ENCODE measurements at places on chromosomes 1 and 21.

DNA sequence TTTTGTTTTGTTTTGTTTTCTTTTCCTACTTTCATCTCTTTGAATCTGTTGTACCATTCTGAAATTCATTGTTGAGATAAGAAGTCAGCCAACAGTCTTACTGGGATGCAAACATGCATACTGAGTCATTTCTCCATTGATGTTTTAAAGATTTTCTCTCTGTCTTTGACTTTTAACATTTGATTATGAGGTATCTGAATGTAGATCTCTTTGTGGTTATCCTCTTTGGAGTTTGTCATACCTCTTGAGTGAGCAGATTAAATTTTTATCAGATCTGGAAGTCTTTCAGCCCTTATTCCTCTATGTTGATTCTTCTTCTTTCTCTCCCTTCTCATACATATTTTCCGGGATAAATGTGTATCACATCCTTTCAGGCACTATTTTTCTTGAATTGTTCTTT is 406.9 kb upstream of the NCAM2 start:
- no peak for DNase-seq

DNA sequence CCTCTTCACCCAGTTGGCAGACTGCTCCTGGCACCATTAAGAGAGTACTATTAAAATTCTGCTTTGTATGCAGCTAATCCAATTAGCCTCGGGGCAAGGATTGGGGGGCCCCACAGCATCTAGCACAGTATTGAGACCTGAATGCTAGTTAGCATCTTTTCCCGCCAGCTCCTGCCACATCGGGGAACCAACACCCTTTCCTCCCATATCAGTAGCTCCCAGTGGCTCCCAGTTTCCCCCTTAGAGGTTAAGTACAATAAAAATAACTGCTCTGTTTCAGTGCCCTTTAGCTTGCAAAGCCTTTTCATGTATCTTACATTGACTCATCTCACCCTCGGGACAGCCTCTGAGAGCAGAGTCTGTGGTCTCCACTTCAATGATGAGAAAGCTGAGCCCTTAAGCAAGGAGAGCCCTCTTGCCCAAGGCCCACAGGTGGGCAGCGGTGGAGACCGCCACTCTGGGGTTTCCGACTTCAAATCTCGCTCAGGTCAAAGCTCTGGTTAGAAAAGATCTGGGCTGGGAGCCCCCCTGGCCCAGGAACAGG is 4.2 kb upstream of the PMVK start:
- no peak for DNase-seq

GRCh38 chr1:74333244-74333643 is 98.1 kb downstream of the TNNI3K start:
- no peak for DNase-seq

DNA sequence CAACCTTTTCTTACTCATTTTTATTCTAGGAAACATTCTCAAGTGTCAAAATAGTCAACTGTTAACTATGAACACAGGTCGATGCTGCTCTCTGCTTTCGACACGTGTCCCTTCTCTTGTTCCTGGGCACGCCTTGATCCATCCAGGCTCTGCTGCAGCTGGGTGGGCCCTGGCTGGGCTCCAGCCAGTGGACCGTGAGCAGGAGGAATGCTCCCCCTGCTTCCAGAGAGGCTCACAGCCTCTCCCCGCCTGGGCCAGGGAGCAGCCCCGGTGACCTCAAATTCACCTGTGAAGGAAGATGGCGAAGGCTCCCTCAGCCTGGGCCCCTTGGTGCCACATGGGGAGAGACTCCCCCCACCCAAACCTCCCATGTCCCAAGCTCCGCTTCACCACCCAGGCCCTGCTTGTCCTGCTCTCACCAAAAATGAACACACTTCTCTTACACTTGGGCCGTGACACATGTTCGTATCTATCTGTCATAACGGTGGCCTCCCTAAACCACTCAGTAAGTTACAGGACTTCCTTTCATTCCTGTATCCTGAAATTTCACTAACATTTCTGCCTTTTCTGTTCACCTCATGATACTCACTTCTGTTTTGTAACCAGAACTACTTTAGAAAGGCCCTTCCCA is 24.6 kb upstream of the ADARB1 start:
- DNase-seq: no peak

DNA sequence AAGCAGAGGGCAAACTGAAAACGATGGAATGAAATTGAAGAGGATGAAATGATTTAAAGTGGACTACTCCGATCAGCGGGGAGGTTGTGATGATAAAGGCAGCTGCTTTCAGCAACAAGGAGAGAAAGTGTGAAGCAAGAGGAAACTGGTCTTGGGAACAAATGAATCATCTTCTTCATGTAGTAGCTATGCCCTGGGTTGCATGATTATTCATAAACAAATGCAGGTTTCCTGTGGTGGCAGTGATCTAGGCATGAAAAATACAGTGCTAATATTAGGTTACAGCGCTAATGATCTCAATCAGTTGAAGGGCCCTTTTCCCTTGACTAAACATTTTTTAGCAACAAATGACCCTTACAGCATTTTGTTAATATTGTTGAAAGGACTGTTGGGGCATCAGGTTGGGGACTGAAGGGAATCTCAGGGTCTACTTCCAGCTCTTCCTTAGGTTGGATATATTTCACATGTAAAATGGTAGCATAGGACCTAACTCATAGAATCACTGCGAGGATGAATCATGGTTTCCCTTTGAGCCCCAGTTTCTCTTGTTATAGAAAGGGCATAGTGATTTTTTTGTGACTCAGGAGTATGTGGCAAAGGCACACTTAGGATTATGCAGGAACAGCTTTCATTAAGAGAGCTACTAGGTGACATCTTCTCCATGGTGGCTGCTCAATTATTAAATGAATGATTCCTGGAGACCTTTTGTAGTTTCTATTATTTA is 1.9 kb upstream of the ZFYVE9 start:
- DNase-seq: no peak

- DNase-seq: peak; percentile 98
Measured at GRCh38 chr1:247007511-247008405, at the start of gene ZNF695. TSS of gene ZNF695 (minus strand) at chr1:247008057. CDS start at chr1:247007908, 149 bp downstream.

- no peak for DNase-seq
Measured at GRCh38 chr1:73333847-73334503, 864.0 kb downstream of the LRRIQ3 start.

DNA sequence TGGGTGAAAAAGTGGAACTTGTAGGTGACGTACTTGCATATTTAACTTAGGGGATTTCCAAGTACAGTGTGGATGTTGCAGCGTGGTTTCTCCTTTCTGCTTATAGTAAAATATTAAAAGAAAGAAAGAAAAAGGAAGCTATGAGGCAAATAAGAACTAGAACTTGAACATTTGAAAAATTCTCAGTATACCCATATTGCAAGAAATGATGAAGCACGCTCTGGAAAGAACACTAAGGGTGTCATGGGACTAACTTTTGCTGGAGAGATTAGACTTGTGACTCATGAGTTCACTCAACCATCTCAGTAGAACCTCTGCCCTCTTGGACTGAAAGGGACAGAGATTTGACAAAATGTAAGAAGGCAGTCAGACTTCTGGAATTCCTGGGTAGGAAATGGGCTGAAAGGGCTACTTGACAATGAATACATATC is 704.5 kb upstream of the ADGRL4 start:
- DNase-seq: no peak

- no peak for DNase-seq
Measured at GRCh38 chr1:66563941-66564630, 30.1 kb downstream of the SGIP1 start.

- DNase-seq: no peak
Measured at GRCh38 chr1:226047495-226047894, 15.0 kb upstream of the H3-3A start.

GRCh38 chr1:27071049-27071416 is 58.4 kb upstream of the TENT5B start:
- DNase-seq: no peak

DNA sequence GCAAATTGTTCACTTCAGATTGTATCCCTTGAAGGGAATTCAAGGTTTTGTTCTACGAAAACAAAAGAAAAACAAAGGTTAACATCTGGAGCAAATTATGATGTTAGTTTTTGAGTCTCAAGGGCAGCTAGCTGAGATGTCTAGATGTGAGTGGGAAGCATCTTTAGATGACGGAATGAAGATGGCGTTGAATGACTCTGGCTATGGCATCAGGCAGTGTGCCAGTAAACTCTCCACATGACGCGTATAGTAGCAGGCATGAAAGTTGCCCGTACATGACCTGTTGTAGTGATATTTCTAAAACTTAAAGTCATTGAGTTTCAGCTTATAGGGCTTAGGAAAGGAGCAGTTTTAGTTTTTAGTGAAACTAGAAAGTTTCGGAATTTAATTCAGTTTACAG is 12.3 kb upstream of the SDC3 start:
- no peak for DNase-seq

DNA sequence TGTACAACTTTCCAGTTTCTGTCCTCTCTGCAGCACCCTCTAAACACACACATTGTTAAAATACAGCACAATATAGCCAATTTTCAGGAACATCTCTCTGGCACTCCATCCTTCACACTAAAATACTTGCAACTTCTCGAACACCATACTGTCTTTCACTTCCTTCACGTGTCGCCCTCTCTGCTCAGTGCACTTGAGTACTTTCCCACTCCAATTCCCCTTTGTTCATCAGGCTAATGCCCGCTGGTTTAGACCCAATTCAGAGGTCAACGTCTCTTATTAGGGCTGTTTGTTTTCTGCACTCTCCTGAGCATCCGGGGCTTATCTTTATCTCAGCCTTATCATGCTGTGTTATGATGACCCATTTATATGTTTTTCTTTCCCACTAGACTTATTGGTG is 238.2 kb upstream of the SGIP1 start:
- DNase-seq: no peak

GRCh38 chr1:117544509-117545109 is 61.2 kb upstream of the TENT5C start:
- DNase-seq: no peak

GRCh38 chr1:16078925-16079656 is 5.6 kb upstream of the FAM131C start:
- peak; percentile 82 for DNase-seq

DNA sequence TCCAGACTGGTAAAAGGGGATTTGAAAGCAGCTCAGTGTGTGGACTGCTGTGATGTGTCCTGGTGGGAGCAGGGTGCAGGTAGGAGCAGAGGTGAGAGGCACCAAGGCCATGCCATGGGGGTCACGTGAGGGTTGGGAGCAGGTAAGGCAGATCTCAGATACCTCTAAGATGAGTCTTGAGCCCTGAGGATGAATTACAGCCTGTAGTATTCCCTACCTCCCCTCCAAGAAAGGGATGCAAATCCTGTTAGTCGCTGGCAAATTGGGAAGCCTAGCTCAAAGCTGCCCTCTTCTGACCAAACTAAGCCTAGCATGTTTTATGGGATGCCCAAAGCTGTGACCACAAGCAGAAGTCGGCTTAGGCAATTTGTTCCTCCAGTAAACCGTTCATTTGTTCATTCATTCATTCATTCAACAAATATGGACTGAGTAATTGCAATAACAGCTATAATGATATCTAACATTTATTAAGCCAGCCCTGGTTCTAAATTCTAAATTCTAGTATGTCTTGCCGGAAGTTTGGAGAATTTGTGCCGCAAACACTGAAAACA is 3.9 kb upstream of the NUAK2 start:
- peak; percentile 55 for DNase-seq

DNA sequence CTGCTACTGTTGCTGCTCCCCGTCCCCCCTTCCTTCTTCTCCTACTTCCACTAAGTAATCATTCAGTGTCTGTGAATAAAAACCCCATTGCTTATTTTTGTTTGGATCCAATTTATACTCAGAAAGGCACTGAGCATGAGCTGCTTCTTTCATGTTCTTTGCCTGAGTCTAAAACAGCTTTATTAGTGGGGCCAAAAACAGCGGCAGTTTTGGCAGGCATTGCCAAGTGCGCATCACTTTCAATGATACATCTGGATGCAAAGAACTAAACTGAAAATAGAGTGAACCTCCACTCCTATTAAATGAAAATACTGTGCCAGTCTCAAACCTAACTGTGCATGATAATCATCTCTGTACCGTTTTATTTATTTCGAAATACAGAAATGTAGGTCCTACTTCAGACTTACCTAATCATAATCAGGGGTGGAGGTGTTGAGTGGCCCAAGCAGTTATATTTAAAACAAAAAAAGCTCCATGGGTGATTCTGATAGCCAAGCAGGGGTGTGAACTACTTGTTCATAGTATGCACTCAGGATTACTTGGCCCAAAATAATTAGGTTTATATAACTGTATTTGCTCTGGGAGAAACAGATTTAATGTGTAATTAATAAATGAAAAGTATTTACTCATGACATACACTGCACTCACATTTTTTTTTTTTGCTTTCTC is 48.4 kb downstream of the NEK7 start:
- DNase-seq: no peak

DNA sequence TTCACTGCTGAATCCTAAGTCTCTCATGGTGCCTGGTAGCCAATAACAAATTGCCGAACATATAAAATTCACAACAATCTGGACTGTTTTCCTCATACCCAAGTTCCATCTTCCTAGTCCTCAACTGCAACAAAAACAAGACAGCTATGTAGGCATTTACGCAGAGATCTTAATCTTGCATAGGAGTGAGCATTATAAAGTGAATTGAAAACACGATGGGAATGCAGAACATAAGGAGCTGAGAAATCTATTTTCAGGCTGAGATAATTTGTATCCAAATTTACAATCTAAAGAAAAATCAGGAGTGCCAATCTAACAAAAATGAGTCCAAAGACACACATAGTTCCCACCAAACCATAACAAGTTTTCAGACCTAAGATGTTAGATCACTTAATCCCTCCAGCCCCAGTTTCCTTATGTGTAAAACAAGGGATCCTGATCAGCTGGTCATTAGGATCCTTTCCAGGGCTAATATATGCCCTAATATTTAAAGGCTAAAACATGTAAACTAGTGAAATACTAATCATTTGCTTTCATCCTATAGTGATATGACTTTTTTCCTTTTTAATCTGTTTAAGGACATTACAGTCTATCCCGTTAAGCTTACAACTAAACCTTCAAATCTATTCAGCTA is 1.9 kb downstream of the SLC16A1 start:
- no peak for DNase-seq

- no peak for DNase-seq
Measured at GRCh38 chr21:15275615-15276235, 210.9 kb upstream of the NRIP1 start.

- no peak for DNase-seq
Measured at GRCh38 chr1:216325946-216326345, 97.3 kb downstream of the USH2A start.

DNA sequence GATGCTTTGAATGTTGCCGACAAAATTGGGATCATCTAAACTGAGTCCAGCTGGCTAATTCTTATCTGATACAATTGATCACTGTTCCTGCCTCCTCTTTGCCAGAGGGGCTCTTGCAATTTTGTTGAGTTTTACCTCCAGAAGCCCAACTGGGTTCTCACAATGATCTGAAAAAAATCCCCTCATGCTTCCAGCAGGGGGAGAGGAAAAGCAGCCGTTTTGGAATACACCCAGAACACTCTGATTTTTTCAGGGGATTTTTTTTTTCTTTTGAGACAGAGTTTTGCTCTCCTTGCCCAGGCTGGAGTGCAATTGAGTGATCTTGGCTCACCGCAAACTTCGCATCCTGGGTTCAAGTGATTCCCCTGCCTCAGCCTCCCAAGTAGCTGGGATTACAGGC is 13.9 kb upstream of the RERE start:
- no peak for DNase-seq

DNA sequence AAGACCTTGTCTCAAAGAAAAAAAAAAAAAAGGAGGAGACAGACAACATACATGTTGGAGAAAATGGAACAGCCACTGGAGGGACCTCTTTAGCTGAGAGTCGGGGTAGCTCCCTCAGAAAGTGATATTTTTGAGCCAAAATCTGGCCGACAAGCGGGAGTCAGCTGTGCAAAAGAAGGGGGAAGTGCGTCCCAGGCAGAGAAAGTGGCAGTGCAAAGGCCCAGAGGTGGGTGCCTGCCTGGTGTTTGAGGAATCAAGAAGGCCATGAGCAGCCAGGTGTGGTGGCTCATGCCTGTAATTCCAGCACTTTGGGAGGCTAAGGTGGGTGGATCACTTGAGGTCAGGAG is 6.1 kb upstream of the CROCC start:
- no peak for DNase-seq

All from DND-41 (cell line).